ENCODE measurements at places on chromosomes 2 and 18. TPM values are rescaled to one million over a fixed set of nuclear protein-coding genes. Genes with fewer than 3 reads are reported as not detected.

DNA sequence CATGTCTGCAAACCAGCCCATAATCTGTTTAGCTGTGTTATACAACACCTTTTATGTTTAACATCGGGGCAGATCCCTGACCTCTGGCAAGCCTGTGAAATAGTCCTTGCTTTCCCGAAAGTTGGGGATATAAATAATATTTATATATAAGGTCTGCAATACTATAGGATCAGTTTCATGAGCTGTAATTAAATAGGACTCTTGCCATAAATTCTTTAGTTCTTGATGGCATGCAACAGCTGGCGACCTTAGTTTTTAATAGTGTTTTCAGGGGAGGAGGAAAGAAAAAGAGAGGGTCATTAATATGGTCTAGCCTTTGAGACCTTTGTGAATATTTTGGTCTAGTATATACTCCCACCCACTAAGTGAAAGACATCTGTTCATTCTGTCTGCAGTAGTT, 166.5 kb downstream of the MTX2 start:
- H3K4me3 ChIP-seq, result no peak overlapping the region
- H3K36me3 ChIP-seq, result no peaks in the 10 kb centered on the region
- no peaks in the 10 kb centered on the region for H3K27me3 ChIP-seq
- H3K4me1 ChIP-seq, result no peaks in the 10 kb centered on the region
- no peak for DNase-seq
- H3K27ac ChIP-seq, result no peak overlapping the region

DNA sequence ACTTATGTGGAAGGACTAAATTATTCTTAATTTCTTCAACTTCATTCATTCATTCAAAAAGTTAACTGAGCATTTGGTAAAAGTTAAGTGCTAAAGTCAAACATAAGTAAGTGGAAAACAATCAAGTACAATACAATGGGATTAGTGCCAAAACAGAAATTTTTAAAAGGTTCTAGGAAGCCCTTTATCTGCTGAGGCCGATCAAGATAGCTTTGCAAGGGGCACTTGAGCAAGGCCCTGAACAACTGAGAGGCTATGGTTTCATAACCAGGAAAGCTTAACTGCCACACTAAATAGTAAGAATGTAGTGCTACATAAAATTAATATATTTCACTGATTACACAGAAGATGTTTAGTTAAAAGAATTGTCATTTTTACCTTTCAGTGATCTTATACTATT, 76.5 kb downstream of the NOL10 start:
- H3K36me3 ChIP-seq, result no peaks in the 10 kb centered on the region
- H3K27ac ChIP-seq, result no peak overlapping the region
- DNase-seq, result no peak
- no peaks in the 10 kb centered on the region for H3K4me1 ChIP-seq
- H3K4me3 ChIP-seq, result no peak overlapping the region

DNA sequence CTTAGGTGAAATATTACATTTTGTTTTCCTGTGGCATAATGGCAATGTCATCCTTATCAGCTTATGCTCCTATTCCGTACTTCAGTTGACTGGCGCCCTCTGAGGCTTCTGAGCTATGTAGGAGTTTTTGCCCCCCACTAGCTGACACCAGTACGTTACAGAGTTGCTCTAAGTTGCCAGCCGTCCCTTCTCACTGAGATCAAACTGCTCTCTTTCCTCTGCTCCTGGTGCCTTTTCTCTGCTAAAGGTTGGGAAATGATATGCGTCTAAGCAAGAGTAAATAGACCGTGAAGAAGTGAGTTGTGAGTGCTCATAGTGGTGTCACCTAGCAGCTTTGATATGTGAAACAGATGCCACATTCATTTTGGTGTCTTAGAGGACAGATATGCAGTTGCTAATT, 99.2 kb downstream of the RAPGEF4 start:
- DNase-seq, result no peak
- H3K4me3 ChIP-seq, result no peak overlapping the region
- no peak overlapping the region for H3K27ac ChIP-seq
- no peaks in the 10 kb centered on the region for H3K4me1 ChIP-seq
- H3K36me3 ChIP-seq, result no peaks in the 10 kb centered on the region

GRCh38 chr18:79789091-79789891, 8.4 kb upstream of the KCNG2 start:
- H3K27me3 ChIP-seq, result peaks cover 7% of the 10 kb centered on the region
- no peak overlapping the region for H3K4me3 ChIP-seq
- H3K27ac ChIP-seq, result no peak overlapping the region
- H3K36me3 ChIP-seq, result no peaks in the 10 kb centered on the region
- no peaks in the 10 kb centered on the region for H3K4me1 ChIP-seq

FIGLA gene
- total RNA-seq, result not detected

MATN3 gene
- not detected for total RNA-seq

SERPINB7 gene
- total RNA-seq, result not detected

CHST9 gene
- not detected for total RNA-seq

RUFY4 gene
- total RNA-seq, result not detected

GRCh38 chr2:75489721-75490120, 71.0 kb downstream of the EVA1A start:
- H3K27ac ChIP-seq, result no peak overlapping the region
- DNase-seq, result no peak
- no peaks in the 10 kb centered on the region for H3K4me1 ChIP-seq
- H3K36me3 ChIP-seq, result no peaks in the 10 kb centered on the region

DNA sequence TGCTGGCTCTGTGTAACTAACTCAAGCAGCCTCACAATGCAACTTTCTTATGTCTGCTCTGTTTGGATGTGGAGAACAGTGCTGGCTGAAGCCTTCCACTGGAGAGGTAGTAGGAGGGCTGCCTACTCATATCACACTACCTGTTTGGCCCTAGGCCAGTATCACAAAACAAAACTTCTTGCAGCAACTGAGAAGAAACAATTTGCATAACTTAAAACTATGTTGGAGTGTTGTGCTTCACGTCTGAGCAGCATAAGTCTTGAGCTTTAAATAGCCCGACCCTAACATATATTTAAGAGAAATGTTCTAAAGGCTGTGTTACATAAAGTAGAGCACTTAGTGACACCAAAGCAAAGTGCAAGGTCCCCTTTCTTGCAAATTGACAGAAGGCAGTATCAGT, 204.9 kb upstream of the ACVR2A start:
- no peaks in the 10 kb centered on the region for H3K4me1 ChIP-seq
- no peak overlapping the region for H3K4me3 ChIP-seq
- H3K36me3 ChIP-seq, result no peaks in the 10 kb centered on the region
- H3K27ac ChIP-seq, result no peak overlapping the region
- no peaks in the 10 kb centered on the region for H3K27me3 ChIP-seq
- no peak for DNase-seq

DNA sequence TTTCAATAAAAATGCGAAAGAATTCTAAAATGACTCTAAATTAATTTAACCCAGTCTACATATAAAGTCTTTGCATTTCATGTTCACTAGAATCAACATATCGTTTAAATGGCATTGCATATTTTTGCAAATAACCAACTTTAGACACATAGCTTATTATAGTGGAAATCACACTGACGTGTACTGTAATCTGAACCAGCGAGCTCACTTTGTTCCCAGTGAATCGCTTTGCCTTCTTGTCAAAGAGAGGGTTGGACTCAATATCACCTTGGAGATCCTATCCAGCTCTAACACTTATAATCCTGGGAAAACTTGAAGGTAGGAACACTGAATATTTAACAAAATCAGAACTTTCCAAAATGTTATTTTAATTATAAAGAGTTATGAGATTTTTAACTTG, 108.2 kb downstream of the GALNT1 start:
- no peak overlapping the region for H3K27ac ChIP-seq
- DNase-seq, result no peak
- H3K4me3 ChIP-seq, result no peak overlapping the region
- no peaks in the 10 kb centered on the region for H3K4me1 ChIP-seq

DNA sequence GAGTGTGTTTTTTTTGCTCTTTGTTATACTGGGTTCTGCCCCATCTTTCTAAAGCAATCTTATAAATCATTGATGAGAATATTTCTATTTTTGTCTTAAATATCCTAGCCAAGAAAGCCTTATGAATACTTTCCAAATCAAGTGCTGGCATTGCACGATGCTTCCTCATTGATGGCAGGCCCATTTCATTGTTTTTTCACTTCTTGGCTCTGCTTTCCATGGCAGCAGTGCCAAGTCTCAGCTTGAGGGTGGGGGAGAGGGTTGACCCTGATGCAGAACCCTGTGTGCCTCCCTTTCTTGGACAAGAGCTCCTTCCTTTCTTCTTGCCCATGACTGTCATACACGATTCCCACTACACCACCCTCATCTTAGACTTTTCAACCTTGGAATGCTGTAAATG, 16.7 kb upstream of the CELF4 start:
- no peak overlapping the region for H3K4me3 ChIP-seq
- H3K27ac ChIP-seq, result no peak overlapping the region
- no peak for DNase-seq
- no peaks in the 10 kb centered on the region for H3K36me3 ChIP-seq
- H3K27me3 ChIP-seq, result no peaks in the 10 kb centered on the region

CHRNG gene
- not detected for total RNA-seq

GLB1L gene
- 2.6 TPM for total RNA-seq

DNA sequence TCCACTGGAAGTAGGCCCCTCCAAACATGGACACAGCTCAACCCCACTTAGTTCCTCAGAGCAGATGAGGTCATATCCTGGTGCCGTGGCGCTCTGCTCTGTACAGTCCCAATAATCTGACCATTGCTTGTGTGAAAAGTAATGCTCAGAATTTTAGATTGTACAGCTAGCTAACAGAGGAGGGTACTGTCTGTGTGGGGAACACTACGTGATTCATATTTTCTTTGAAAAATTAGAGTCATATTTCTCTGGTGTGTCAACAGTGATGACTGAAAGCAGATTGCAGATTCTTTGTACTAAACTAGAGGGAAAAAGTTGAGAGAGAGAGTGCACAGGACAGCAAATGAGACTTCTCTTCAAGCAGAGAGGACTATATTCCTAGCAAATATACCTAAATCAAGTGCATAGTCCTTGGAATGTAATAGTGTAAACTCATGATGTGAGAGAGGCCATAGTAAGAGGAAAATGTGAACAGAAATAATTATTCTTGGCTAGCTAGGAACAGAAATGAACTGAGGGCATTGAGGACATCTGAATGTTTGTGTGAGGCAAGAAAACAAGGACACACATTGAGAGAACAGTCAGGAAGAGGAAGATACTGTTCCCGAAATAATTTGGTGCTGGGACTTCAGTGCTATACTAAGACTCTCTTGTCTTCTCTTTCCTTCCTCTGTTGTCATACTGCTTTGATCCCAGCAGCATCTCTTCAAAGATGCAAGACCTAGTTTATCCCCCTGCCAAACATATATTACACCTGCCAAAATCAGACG, 157.0 kb upstream of the RND3 start:
- H3K4me1 ChIP-seq, result no peaks in the 10 kb centered on the region
- DNase-seq, result no peak
- H3K36me3 ChIP-seq, result no peaks in the 10 kb centered on the region
- H3K4me3 ChIP-seq, result no peak overlapping the region
- H3K27ac ChIP-seq, result no peak overlapping the region

HDAC4 gene
- 24.0 TPM for total RNA-seq

GAL3ST2 gene
- not detected for total RNA-seq

DNA sequence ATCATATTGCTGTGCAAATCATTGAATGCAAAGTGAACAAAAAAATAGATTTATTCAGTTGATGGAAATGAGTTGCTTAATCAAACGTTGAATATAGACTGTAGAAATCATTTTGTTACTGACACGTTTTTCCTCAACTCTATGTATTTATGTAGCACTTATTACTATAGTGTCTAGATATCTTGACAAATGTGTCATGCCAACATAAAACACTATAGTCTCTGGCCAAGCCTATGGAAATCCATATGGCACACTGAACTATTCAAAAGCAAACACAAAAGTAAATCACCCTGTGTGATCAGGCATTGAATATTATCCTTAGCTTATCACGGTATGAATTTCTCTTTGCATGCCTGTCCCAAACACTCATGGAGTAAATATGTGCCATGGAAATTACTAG, 131.3 kb downstream of the ZNF804A start:
- H3K4me3 ChIP-seq, result no peak overlapping the region
- H3K27me3 ChIP-seq, result no peaks in the 10 kb centered on the region
- H3K27ac ChIP-seq, result no peak overlapping the region
- no peaks in the 10 kb centered on the region for H3K4me1 ChIP-seq
- DNase-seq, result no peak

DNA sequence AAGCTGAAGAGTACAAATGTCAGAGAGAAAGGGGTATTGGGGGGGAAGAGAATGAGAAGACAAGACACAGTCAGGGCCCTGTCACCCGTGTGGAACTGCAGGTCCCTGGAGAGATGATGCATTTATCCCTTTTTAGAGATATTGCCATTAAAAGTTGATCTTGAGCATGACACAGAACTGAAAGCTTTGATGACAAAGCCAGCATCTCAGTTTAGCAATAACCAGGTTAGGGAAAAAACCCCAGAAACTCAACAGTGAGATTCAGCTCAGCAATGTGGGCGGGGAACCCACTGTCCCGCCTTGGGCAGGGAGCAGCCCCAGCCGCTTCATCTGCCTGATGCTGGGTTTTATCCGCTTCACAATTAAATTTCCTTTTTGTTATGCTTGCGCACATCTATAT, 181.1 kb downstream of the NEDD4L start:
- H3K27me3 ChIP-seq, result no peaks in the 10 kb centered on the region
- no peak overlapping the region for H3K27ac ChIP-seq
- H3K36me3 ChIP-seq, result no peaks in the 10 kb centered on the region

TTN gene
- 0.80 TPM for total RNA-seq

TUBA4A gene
- 175 TPM for total RNA-seq

DNA sequence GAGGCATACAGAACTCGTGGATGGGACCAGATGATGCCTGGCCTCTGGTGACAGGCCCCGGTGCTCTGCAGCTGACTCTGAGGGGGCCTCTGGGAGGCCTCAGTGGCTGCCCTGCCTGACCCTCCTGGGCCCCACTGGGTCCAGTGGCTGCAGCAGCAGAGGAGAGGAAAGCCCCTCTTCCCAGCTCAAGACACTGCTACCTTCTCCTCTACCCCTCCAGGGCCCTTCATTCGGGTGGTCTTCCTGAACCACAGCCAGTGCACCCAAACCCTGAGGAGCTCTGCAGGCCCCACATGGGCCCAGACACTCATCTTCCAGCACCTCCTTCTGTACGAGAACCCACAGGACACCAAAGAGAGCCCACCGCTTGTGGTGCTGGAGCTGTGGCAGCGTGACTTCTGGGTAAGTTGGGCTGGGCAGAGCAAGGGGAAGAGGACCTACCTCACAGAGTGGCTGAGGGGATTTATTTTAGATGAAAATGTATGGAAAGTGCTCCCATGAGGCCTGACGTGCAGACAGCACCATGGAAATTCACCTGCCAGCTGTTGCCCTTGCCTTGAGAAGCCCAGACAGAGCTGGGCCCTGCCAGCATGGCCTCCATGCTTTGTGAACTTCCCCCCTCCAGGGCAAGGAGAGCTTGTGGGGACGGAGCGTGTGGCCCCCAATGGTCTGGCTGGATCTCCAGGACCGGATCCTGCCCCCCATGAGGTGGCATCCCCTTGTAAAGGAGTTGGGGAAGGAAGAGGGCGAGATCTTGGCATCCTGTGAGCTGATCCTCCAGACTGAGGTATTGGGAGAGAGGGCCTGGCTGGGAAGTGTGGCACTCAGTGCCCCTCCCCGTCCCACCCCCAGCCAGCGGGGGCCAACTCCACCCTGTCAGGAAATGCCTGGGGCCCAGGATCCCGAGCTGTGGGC, 46.3 kb downstream of the LMAN2L start:
- H3K4me3 ChIP-seq, result no peak overlapping the region
- no peak overlapping the region for H3K27ac ChIP-seq
- no peaks in the 10 kb centered on the region for H3K4me1 ChIP-seq
- H3K36me3 ChIP-seq, result no peaks in the 10 kb centered on the region
- H3K27me3 ChIP-seq, result no peaks in the 10 kb centered on the region

GRCh38 chr2:29033656-29034055, 40.7 kb downstream of the PCARE start:
- no peak overlapping the region for H3K4me3 ChIP-seq
- H3K4me1 ChIP-seq, result peaks cover 7% of the 10 kb centered on the region
- H3K36me3 ChIP-seq, result no peaks in the 10 kb centered on the region
- no peaks in the 10 kb centered on the region for H3K27me3 ChIP-seq
